ENCODE measurements at places on chromosomes 1 and 21. TPM values are rescaled to one million over a fixed set of nuclear protein-coding genes. Genes with fewer than 3 reads are reported as not detected.

DNA sequence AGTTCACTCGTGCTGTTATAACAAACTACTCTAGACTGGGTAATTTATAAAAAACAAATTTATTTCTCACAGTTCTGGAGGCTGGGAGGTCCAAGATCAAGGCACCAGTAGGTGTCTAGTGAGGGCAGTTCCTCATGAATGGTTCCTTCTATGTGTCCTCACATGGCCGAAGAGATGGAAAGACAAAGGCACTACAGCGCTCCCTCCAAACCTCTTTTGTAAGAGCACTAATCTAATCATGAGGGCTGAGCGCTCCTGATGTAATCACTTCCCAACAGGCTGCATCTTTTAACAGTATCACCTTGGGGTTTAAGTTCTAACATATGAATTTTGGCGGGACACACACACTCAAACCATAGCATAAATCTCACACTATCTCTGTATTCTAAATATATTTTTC, 54.0 kb upstream of the KANK4 start:
- no peak overlapping the region for H3K27ac ChIP-seq
- H3K36me3 ChIP-seq: no peaks in the 10 kb centered on the region
- no peak overlapping the region for H3K4me3 ChIP-seq
- H3K4me1 ChIP-seq: no peaks in the 10 kb centered on the region

- no peak overlapping the region for H3K4me3 ChIP-seq
- no peak overlapping the region for H3K27ac ChIP-seq
- no peak for DNase-seq
- H3K27me3 ChIP-seq: no peaks in the 10 kb centered on the region
Measured at GRCh38 chr1:85333186-85333585, 56.8 kb upstream of the BCL10 start.

DNA sequence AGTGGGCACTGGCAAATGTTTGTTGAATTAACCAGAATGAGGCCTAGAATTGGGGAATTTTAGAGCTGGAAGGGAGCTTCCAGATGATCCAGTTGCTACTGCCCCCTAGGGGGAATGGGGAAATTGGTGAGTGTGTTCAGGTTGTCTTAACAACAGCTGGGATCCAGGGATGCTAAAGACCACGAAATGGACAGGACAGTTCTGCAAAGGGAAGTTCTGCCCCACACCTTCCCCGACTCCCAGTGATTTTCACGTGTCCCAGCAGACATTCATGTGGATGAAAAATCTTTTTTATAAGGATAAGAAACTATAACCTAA, 33.9 kb downstream of the TRIM62 start:
- no peak overlapping the region for H3K27ac ChIP-seq
- H3K4me3 ChIP-seq: no peak overlapping the region
- no peak for DNase-seq

GRCh38 chr1:40185951-40186864, 25.0 kb downstream of the RLF start:
- DNase-seq: no peak
- H3K4me1 ChIP-seq: peaks cover 16% of the 10 kb centered on the region
- no peaks in the 10 kb centered on the region for H3K36me3 ChIP-seq
- H3K27me3 ChIP-seq: no peaks in the 10 kb centered on the region
- H3K4me3 ChIP-seq: no peak overlapping the region

DNA sequence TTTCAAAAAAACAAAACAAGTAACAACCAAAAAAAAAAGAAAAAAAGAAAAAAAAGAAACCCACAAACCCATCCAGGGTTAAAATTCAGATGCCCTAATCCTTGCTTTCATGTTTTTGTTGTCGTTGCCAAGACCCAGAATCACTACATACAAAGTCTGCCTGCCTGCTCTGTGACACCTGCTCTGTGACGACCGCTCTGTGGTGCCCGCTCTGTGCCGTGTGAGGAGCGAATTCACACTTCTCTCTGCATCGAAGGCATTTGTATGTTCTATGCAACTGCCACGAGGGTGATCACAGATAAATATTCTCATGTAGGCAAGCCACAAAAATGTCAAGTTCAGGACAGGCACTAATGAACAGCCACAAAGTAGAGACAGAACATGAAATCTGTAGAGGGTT, 178.6 kb downstream of the SLC45A1 start:
- no peaks in the 10 kb centered on the region for H3K36me3 ChIP-seq
- H3K27ac ChIP-seq: peak overlapping the region; percentile 63
- no peak overlapping the region for H3K4me3 ChIP-seq
- DNase-seq: no peak

DNA sequence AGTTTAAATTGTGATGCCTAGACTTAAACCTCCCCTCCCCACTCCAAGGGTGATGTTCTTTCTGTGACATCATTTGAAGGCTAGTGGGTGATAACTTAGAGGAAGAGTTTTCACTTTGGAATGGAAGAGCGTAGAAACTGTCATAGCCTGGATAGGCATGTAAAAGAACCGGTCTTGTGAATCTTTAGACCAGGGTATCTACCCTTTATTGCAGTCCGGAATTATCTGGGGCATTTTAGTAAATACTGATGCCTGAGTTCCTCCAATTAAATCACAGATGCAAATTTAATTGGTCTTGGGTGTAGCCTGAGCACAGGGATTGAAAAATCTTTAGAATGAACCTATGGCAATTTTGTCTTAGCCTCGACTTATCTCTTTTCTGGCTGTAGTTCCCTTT, 24.7 kb downstream of the MAN1C1 start:
- no peaks in the 10 kb centered on the region for H3K4me1 ChIP-seq
- H3K36me3 ChIP-seq: no peaks in the 10 kb centered on the region
- H3K27me3 ChIP-seq: no peaks in the 10 kb centered on the region

DNA sequence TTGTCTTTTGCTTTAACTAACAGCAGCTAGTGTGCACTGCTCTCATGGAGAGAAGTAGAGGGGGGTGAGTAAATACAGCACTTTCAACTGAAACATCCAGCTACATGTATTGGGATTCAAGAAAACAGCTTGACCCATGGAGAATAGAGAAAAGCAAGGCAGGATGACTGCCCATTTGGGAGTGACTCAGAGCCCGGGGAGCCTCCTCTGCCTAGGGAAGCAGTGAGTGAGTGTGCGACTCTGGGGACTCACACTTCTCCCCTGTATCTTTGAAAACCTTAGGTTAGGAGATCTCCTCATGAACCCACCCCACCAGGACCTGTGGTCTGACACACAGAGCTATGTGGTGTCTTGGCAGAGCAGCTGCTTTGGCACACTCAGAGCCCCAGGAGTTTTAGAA, 82.0 kb upstream of the PTGFR start:
- no peak overlapping the region for H3K4me3 ChIP-seq
- no peaks in the 10 kb centered on the region for H3K36me3 ChIP-seq
- peak; percentile 18 for DNase-seq
- no peaks in the 10 kb centered on the region for H3K4me1 ChIP-seq
- H3K27me3 ChIP-seq: no peaks in the 10 kb centered on the region

DNA sequence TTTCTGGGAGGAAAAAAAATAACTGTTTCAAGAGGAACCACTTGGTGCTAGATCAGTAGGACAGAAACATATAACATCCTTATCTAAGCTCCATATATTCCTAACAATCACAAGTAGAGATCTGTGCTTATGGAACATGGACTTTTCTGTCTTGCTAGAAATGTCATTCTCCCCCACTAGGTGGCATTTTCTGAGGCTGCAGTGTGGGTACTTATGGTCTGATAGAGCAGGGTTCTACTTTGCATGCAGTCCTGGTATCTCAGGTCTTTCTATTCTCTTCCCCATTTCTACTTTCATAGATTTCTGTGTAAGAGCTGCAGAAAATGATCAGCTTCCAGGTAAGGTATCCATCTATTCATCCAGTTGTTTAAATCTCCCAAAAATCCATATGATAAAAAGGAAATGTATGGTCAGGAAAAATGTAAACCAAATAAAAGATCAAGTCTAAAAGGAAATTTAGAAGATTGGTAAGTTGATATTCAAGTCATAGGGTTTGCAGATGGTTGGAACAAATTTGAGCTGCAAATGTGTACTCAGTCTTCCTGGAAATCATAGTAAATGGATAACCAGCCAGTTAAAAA, 1.5 kb downstream of the ZNF684 start:
- H3K36me3 ChIP-seq: no peaks in the 10 kb centered on the region
- no peaks in the 10 kb centered on the region for H3K27me3 ChIP-seq

The CDCA8 gene
- total RNA-seq: 5.9 TPM

The SYNC gene
- 19.8 TPM for total RNA-seq

The KCNN3 gene
- 13.6 TPM for total RNA-seq
